COR-L47 (cell line): ENCODE measurements at places on chromosomes 16 and 17.

- DNase-seq = no peak
These were observed 166.5 kb downstream of the AXIN2 start for GRCh38 chr17:65394811-65395472.

DNA sequence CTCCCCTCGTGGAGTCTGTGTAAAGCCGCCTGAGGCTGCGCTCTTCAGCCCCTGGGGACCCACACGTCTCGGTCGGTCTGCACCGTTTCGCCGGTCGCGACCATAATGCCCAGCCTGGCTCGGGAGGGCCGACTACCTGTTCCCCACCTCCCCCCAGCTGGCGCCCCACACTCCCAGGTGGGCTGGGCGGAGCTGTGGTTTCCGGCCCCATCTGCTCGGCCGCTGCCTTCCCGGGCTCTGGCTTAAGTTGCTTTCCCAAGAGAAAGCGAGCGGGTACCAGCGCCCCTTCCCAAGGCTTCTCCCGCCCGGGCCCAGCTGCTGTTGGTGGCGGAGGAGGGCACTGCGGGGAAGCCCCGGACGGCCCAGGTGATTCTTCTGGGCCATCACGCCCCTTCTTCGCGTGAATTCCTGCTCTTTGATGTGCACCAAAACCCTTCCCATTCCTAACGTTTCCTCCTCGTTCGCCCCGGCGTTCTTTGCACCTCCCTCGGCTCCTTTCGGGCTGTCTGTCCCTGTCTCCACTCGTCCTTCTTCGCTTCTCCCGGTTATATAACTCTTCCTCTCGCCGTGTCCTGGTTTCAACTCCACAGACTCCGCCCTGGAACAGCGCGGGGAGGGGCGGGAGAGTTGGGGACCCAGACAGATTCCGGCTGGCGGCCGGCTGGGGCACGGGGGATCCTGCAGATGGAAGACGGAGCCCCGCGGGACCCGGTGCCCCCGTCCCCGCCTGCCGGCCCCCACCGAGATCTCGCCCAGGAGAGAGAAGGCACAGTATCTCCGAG, 2.0 kb downstream of the KDM6B start:
- DNase-seq = no peak

GRCh38 chr16:73697336-73697735, 599.3 kb upstream of the PSMD7 start:
- DNase-seq = no peak

DNA sequence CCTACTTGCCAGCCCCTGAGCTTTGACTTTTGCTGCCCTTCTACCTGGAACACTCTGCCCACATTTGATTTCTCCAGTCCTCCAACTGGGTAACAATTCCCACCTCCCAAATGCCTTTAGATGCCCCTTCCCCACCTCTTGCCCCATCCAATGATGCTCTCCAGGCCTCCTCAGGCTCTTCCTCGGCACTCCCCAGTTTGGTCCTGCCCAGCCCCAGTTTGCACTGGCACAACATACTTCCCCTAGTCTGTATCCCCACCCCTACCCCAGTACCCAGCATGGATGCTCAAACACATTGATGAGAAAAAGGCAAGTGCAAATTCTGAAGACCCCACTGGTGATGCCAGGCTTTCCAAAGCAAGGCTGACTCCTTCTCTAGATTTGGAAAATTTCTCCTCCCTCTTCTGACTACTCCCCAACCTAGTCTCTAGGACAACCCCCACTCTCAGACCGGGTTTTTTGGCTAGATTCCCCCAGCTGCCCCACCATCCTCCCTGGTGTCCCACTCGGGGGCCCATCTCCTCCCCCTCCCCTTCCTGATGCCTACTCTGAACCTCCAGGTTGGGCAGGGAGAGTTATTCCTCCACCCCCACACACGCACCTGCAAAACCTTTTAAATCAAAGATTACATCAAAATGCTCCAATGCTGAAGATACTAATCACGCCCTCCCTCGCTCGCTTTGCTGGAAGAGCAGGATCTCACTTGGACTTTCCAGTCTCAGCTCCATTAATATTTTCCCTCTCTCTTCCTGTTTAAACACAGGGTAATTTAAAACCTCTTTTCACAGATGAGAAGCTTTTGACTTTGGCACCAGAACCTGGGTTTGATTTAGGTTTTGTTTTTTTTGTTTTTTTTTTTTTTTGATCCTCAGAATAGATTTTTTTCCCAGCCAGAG, 94.9 kb downstream of the TMEM132E start:
- peak; percentile 12 for DNase-seq

GRCh38 chr17:60747069-60747808, 69.6 kb downstream of the BCAS3 start:
- DNase-seq = no peak

DNA sequence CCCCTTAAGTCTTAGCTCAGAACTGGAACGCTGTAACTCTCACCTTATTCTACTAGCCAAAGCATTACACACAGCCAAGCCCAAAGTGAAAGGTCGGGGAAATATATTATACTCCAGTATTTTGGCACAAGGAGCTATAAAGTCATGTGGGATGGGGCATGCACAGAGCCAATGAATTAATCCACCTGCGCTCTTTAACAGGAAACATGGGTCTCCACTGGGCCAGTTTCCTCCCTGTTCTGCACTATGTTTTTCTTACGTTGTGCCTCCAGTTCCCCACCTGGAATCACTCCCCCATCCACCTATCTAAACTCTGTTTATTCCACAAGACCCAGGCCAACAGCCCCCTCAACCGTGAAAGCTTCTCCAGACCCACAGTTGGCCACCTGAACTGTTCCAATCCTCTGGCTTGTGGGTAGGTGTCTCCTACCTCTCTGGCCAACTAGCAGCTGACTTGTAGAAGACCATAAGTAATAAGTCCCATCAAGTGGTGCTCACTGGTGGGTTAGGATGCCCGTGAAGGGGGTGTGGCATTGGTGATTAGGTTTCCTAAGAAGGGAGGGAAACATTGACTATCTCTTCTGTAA, 286.9 kb downstream of the NPIPA8 start:
- no peak for DNase-seq

- peak; percentile 62 for DNase-seq
These were observed 25.8 kb upstream of the HLF start for GRCh38 chr17:55238931-55239297.

- no peak for DNase-seq
These were observed 144.1 kb downstream of the CHD9 start for GRCh38 chr16:53198933-53199332.
